ENCODE measurements at places on chromosomes 5 and 9.

GRCh38 chr9:135673941-135674340, 10.8 kb downstream of the LCN9 start:
- no peak for DNase-seq

DNA sequence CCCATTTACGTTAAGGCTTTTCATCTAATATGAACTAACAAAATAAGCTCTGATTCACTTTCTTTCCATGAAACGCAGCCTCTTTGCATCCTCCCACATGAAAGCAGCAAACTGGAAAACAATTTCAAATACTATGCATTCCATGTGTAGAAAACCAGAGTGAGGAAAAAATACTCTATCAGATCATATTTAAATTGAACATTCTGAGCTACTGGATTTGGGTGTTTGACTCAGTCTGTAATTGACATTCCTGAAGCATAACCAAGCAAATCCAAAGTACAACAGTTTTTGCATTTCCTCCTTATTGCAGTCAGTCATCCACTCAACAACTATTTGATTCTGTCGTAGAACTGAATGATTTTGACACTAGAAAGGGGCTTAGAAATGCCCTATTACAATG, 399.1 kb upstream of the NMUR2 start:
- no peak for DNase-seq

GRCh38 chr9:123191260-123191659, 77.1 kb downstream of the STRBP start:
- DNase-seq = no peak

DNA sequence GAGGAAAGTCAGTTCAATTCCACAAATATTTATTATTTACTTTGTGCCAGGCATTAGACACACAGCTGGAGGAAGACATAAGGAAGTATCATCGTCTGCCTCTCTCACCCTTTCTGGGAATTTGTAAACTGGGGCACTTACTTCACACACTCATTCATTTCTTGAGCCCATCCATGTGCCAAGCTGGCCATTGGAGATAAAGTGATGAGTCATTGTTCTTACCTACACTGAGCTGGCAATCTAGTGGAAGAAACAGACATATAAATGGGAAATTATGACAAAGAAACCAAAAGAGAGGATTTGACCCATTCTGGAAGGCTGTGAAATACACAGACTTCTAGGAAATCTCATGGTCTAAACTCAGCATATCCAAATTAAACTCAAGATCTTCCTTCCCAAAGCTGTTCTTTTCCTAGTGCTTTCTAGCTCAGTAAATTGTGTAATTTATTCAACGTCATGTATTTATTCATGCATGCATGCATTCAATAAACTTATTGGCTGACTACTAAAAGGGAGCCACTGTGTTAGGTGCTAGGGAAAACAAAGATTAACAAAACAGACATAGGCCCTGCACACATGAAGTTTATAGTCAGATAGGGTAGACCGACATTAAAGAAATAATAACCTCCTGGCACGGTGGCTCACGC, 65.3 kb downstream of the SH3RF2 start:
- no peak for DNase-seq

DNA sequence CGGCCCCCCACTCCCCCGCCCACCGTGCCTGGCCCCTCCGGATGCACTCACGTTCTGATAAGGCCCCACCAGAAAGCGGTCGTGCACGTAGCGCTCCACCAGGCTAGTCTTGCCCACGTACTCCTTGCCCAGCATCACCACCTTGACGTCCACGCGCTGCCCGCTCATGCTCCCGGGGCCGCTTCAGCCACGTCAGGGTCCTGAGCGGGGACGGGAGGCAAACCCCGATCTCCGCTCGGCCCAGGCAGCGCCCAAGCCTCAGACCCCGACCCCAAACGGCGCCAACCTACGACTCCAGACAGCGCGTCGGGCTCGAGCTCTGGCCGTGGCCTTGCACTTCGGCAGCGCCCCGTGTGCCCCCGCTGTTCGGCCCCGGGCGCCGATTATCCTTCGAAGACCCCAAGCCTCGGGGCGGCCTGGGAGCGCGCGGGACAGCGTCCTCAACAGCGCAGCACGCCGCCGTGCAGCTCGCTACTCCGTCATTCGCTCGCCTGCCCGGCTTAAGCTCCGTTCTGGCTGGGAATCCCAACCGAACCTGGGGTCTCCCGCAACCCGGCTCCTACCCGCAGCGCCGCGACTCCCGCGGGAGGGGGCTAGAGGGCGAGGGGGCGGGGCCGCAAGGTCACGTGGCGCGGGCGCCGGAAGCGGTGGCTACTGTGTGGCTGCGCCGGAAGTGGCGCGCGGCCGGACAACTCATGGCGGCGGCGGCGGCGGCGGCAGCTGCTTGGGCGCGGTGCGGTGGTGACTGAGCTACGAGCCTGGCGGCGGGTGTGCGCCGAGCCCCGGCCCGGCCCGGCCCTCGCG, at the start of the genes PRELID1 and RAB24:
PRELID1 (plus strand) TSS at position 679 of the 804 bp plus-strand sequence. CDS start 187 bp downstream, outside the sequence.
RAB24 (minus strand) TSS at position 599 of the 804 bp plus-strand sequence; CDS start at position 168, 431 bp downstream.
- peak; percentile 79 for DNase-seq

DNA sequence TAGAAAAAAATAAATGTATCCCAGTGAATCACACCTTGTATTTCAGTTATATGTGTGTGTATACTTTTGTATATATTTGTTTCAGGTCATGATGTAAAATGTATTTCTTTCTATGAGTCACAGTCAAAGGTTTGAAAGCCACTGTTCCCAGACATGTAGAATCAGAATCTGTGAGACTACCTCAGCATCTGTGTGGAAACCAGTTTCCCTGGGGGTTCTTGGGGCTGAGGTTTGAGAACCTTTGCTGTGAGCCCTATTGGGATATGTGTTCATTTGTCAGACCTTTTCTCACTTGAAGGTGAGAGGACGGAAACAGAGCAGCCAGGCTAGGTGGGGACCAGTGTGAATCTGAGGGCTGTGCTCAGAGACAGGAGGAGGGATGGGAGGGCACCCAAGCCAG, 78.7 kb upstream of the SAP30L start:
- peak; percentile 39 for DNase-seq

All from AG10803 (cell line).